Endothelial cell of umbilical vein (primary cell): ENCODE measurements at places on chromosomes 1 and 21.

DNA sequence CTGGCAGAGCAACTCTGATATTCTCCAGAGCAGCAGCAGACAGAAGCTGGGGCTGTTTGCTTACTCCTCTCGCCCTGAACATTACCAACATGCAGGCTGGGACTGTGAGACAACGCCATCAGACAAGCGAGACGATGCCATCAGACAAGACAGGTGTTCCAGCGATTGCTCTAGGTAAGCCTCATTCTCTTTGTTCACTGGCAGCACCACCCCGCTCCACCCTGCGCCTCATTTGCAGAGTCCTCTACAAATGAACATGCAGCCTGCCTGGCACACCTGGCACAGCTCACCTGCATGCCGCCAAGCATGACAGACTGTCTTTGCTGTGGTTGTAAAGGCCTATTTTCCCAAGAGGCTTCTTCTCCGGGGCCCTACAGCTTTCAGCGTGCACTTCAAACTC lies 346.2 kb downstream of the SMYD3 start:
- DNase-seq: no peak

DNA sequence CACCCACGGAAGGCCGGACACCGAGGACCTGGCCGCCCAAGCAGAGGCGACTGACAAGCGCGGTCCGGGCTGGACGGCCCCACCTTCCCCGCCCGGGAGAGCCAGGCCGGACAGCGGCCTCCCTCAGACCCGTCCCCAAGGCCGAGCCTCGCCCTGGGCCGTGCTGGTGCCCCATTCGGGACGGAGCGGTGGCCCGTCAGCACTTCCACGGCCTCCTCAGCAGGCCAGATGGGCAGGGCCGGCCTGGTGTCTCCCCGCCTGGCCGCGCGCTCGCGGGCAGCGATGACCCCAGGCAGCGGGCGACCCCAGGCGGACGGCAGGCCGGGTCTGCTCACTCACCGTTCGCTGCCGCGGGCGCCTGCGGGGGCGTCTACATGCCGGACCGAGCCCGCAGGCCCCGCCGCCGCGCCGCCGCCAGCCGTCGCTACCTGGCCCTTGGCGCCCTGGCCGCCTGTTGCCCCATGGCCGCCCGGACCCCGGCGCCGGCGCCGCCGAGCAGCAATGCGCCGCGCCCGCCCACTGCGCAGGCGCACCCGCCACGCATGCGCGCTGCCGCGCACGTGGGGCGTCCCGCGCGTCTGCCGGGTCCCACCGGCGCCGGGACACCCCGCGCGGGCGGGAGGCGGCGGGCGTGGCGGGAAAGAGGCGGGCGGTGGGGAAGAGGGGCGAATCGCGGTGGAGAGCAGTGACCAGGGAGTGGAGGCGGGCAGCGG lies at the start of gene NADK:
NADK (minus strand) TSS at position 521 of the 713 bp plus-strand sequence. CDS start 13,064 bp downstream, outside the sequence.
- peak; percentile 55 for DNase-seq

GRCh38 chr21:35086357-35086756 lies 37.3 kb upstream of the RUNX1 start:
- peak; percentile 53 for DNase-seq

DNA sequence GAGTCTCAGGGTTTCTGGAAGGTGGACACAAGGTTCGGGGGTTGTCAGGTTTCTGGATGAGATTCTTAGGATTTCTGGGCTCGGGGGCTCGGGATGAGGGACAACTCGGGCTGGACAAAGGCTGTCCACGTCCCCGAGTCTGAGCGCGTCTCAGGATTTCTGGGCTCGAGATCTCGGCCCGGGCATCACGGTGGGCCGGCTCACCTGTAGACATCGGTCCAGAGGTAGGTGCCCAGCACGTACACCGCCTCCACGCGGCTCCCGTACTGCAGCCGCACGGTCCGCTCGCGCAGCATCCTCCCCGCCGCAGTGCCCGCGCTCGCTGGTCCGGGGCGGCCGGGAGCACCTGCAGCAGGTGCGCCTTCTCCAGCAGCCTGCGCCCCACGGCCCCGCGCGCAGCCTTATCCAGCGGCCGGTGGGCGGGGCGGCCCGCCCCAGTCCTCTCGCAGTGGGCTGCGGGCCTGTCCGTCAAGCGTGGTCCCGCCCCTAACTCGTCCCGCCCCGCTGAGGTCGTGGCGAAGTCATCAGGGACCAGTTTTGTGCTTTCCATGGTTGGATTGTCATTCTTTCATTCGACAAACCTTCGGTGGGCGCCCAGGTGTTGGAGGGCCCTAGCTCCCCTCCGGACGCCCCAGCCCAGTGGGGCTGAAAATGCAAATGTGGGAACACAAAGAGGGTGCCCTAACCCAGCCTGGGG lies at the start of gene PADI2:
PADI2 (minus strand) TSS at position 376 of the 697 bp plus-strand sequence; CDS start at position 296, 80 bp downstream.
- DNase-seq: peak; percentile 46

DNA sequence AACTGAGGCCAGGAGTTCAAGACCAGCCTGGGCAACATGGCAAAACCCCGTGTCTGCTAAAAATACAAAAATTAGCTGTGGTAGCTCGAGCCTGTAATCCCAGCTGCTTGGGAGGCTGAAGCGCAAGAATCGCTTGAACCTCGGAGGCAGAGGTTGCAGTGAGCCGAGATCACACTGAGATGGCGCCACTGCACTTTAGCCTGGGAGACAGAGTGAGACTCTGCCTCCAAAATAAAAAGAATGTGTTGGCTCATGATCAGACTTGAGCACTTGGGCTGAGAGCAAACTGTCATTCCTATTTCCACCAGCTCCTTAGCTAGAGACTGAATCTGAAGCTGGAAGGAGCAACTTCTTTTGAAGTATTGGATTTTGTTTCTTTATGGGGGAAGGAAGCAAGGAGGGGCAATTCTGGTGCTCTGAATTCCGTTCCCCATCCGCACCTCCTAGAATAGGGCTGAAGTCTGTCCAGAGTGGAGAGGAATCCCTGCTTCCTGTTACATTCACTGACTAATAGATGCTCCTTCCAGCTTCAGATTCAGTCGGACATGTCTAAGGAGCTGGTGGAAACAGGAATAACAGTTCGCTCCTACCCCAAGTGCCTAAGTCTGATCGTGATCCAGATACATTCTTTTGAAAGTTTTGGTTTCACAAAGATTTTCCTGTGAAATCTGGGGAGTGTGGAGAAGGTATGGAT lies 3.8 kb downstream of the ZNF672 start:
- peak; percentile 42 for DNase-seq

DNA sequence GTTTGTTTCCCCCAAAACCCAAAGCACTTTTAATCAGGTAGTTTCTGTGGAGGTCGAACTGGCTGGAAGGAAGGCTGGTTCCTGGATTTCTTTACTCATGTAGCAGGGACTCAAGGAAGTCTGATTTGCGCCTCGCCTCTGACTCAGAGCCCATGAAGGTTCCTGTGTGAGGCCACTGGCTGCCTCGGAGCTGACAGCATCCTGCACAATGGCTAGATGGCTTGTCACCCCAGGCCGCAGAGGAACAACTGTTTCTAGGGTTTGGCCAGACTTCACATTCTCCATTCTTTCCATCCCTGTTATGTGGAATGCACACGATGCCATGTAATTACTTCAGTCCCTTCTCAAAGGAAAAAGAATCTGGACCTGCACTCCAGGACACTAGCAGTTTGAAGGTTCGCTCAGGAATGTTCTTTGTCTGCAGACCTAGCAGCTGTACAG lies 39.1 kb upstream of the PRSS38 start:
- peak; percentile 13 for DNase-seq

GRCh38 chr1:185694081-185694480 lies 40.1 kb upstream of the HMCN1 start:
- peak; percentile 57 for DNase-seq

- no peak for DNase-seq
Measured at GRCh38 chr1:234713440-234713839, 103.5 kb upstream of the IRF2BP2 start.

GRCh38 chr1:844472-845026 lies 79.2 kb upstream of the SAMD11 start:
- DNase-seq: no peak

DNA sequence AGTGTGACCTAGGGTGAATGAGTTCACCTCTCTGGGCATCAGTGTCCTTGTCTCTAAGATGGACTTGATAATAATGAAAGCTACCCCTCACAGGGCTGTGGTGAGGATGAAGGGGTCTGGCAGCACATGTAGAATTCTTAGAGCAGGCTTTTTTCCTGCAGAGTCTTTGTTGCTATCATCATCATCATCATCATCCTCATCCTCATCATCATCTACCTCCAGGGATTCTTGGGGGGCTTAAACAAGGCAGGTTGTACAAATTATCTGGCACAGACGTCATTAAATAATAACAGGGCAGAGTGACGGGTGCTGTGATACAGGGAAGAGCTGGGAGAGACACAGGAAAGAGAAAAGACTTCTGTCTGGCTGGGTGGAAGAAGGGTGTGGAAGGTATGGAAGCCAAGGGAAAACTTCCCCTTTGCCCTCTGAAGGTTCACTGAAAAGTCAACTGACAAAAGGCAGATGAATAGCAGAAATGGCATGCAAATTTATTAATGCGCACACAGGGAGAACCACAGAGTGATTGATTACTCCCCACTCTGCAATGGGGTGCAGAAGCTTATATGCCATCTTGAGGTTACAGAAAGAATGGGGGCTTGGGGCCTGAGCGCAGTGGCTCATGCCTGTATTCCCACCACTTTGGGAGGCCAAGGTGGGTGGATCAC lies 17.0 kb upstream of the SLC2A1 start:
- no peak for DNase-seq
